ENCODE measurements at places on chromosomes 5 and 9. TPM values are rescaled to one million over a fixed set of nuclear protein-coding genes. Genes with fewer than 3 reads are reported as not detected.

The ADAMTS12 gene
- 12.4 TPM for total RNA-seq

The IL5 gene
- not detected for total RNA-seq

The PCDHGC5 gene
- total RNA-seq = 0.54 TPM

The FIBCD1 gene
- total RNA-seq = 15.5 TPM

GRCh38 chr9:95094002-95094401 is 223.5 kb downstream of the FANCC start:
- DNase-seq = no peak

GRCh38 chr9:91302831-91303230 is 58.9 kb downstream of the AUH start:
- DNase-seq = no peak

- no peak for DNase-seq
Observed at GRCh38 chr5:22354956-22355355, 498.2 kb downstream of the CDH12 start.

DNA sequence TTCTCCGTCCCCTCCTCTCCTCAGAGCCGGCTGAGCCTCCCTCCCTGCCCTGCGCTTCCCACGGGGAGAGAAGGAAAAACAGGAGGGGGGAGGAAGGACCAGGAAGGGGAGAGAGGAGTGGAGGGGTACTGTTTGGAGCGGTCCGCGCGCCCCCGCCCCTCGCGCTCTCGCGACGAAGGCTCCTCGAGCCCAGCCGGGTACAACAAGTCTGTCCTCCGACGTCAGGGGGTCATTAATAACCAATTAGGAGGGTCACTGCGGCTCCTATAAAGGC is 480 bp upstream of the PRDM12 start:
- DNase-seq = peak; percentile 83

- peak; percentile 37 for DNase-seq
Observed at GRCh38 chr5:113692466-113692865, 179.0 kb downstream of the YTHDC2 start.

DNA sequence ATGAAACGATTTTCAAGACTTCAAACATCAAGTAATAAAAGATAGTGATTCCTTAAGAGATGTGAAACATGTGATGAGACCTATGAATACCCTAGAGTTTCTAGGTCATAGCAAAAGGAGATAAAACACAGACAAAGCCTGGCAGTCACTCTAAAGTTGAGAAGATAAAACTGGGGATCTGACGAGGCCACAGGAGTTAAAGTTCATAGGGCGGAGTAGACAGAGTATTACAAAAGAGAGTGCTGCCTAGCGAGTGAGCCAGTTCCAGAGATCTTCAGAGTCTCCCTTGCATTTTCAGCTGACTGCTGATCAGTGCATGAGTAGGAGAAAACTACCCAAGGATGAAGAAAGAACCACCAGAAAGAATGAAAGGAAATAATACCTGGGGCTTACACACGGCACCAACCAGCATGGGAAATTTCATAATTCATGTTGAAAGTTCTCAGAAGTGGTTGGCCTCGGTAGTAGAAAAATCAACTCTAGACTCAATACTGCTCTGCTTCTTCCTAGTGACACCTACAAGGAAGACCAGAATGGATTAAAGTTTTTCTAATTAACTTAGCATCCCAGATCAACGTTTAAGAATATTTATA is 30.4 kb downstream of the FBXO4 start:
- DNase-seq = no peak

- no peak for DNase-seq
Observed at GRCh38 chr9:70485273-70485858, 70.9 kb upstream of the KLF9 start.

- DNase-seq = peak; percentile 87
Observed at GRCh38 chr9:3088219-3088618, 244.3 kb upstream of the PUM3 start.

- DNase-seq = no peak
Observed at GRCh38 chr9:3035579-3036332, 191.9 kb upstream of the PUM3 start.

The GFI1B gene
- 1.0 TPM for total RNA-seq

All from GM23338 (cell line).